ENCODE measurements at places on chromosomes 6 and 20. TPM values are rescaled to one million over a fixed set of nuclear protein-coding genes. Genes with fewer than 3 reads are reported as not detected.

Gene AGPAT4
- total RNA-seq = 5.4 TPM

Gene PFDN6
- 141 TPM for total RNA-seq

Gene LY6G5C
- 1.8 TPM for total RNA-seq

Gene ABRACL
- total RNA-seq = 42.0 TPM

Gene SAMD3
- not detected for total RNA-seq

Gene HSPA1L
- 1.4 TPM for total RNA-seq

Gene GCM1
- 0.07 TPM for total RNA-seq

Gene THBS2
- total RNA-seq = 0.09 TPM

Gene ATRN
- total RNA-seq = 27.4 TPM

Gene RRAGD
- 3.6 TPM for total RNA-seq

Gene SNAI1
- total RNA-seq = 7.4 TPM

Gene PPIL4
- 15.4 TPM for total RNA-seq

Gene RIPPLY2
- total RNA-seq = 0.46 TPM

Gene COX7A2
- 359 TPM for total RNA-seq

Gene MYL9
- total RNA-seq = 26.4 TPM

Gene SGK2
- 7.0 TPM for total RNA-seq

Gene TREML1
- total RNA-seq = not detected

Gene DNAH8
- not detected for total RNA-seq

Gene SDCBP2
- 1.6 TPM for total RNA-seq

Gene FILIP1
- 0.40 TPM for total RNA-seq

Gene TINAG
- total RNA-seq = 0.14 TPM

Gene PRICKLE4
- 0.63 TPM for total RNA-seq

Gene ZDHHC14
- total RNA-seq = 2.8 TPM

Gene PM20D2
- total RNA-seq = 14.2 TPM

Gene TULP4
- total RNA-seq = 9.3 TPM

Gene BPI
- not detected for total RNA-seq

Gene ADISSP
- total RNA-seq = 141 TPM

Gene COL19A1
- not detected for total RNA-seq

Gene LPIN3
- total RNA-seq = 19.2 TPM

Gene CNR1
- total RNA-seq = 2.0 TPM
